ENCODE measurements at places on chromosomes 3 and 15.

GRCh38 chr3:32423956-32424557 lies 32.4 kb downstream of the CMTM7 start:
- DNase-seq, result no peak

- DNase-seq, result no peak
These were observed 15.4 kb upstream of the COMMD2 start for GRCh38 chr3:149767720-149768119.

GRCh38 chr3:77746048-77746447 lies 706.1 kb downstream of the ROBO2 start:
- DNase-seq, result no peak

DNA sequence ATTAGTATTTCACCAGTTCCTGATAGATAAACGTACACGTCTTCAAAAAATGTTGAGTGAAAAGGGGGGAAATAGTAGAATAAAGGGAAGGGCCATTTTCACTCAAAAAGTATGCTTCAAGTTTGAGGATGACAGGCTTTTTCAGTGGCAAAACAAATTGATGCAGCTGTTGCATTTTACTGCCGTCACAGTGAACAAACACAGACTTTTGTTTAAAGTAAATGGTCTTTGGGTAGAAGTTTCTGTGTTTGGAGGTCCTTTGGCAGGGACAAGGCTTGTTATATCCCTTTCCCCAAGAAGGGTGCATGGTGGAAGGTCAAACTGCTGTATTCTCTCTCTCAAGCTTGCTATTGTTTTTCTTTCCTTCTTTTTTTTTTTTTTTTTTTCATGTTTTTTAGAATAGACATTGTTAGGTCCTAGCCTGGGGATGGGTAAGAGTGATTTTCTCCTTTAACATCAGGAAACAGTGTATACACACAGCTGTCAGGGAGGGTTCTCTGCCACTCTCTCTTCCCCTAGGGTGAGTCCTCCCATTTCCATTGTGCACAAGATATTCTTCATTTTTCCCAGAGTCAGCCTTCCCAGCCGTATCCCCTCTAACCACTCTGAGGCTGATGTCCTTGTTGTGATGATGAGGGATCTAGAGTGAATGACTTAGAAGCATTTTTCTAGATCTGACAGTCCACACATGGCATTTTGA lies 6.6 kb upstream of the SUCNR1 start:
- DNase-seq, result no peak

- DNase-seq, result no peak
These were observed 262.6 kb upstream of the THBS1 start for GRCh38 chr15:39318231-39318630.
